Brain (organoid and tissue), 16 donors: ENCODE measurements at places on chromosomes 7 and 10. TPM values are rescaled to one million over a fixed set of nuclear protein-coding genes. Genes with fewer than 3 reads are reported as not detected.

JMJD1C gene
- 9.1 TPM for polyA plus RNA-seq

ADAMTS14 gene
- polyA plus RNA-seq: 1.7 TPM

COL17A1 gene
- 0.63 TPM for polyA plus RNA-seq

LRGUK gene
- polyA plus RNA-seq: 0.08 TPM

AGAP9 gene
- 0.46 TPM for polyA plus RNA-seq

EN2 gene
- 0.19 TPM for polyA plus RNA-seq

SCIN gene
- 2.5 TPM for polyA plus RNA-seq

NPFFR1 gene
- 0.56 TPM for polyA plus RNA-seq

WDR91 gene
- 8.0 TPM for polyA plus RNA-seq

PRPS1L1 gene
- not detected for polyA plus RNA-seq

VPS26A gene
- 24.4 TPM for polyA plus RNA-seq

LRRD1 gene
- not detected for polyA plus RNA-seq

IFIT1B gene
- polyA plus RNA-seq: not detected

CDHR1 gene
- polyA plus RNA-seq: 6.4 TPM

OPN4 gene
- polyA plus RNA-seq: 0.27 TPM

AKR1E2 gene
- polyA plus RNA-seq: 0.88 TPM

PLXDC2 gene
- 3.6 TPM for polyA plus RNA-seq

FAM241B gene
- polyA plus RNA-seq: 33.9 TPM

NEUROG3 gene
- not detected for polyA plus RNA-seq

PNLIPRP1 gene
- polyA plus RNA-seq: not detected

IMMP2L gene
- 22.0 TPM for polyA plus RNA-seq

PFKFB3 gene
- polyA plus RNA-seq: 22.3 TPM

GPR85 gene
- polyA plus RNA-seq: 6.7 TPM

PNLIPRP2 gene
- not detected for polyA plus RNA-seq

CALCR gene
- polyA plus RNA-seq: not detected

FGFR2 gene
- 88.5 TPM for polyA plus RNA-seq

AHR gene
- polyA plus RNA-seq: 1.6 TPM

HYAL4 gene
- not detected for polyA plus RNA-seq

CCDC172 gene
- not detected for polyA plus RNA-seq

HPS1 gene
- 23.6 TPM for polyA plus RNA-seq

ADCK2 gene
- 45.7 TPM for polyA plus RNA-seq

GPR15LG gene
- polyA plus RNA-seq: not detected

SPDYE2 gene
- polyA plus RNA-seq: not detected

ZPBP gene
- not detected for polyA plus RNA-seq

PRKAR2B gene
- 35.8 TPM for polyA plus RNA-seq
